ENCODE measurements at places on chromosomes 1 and 21.

DNA sequence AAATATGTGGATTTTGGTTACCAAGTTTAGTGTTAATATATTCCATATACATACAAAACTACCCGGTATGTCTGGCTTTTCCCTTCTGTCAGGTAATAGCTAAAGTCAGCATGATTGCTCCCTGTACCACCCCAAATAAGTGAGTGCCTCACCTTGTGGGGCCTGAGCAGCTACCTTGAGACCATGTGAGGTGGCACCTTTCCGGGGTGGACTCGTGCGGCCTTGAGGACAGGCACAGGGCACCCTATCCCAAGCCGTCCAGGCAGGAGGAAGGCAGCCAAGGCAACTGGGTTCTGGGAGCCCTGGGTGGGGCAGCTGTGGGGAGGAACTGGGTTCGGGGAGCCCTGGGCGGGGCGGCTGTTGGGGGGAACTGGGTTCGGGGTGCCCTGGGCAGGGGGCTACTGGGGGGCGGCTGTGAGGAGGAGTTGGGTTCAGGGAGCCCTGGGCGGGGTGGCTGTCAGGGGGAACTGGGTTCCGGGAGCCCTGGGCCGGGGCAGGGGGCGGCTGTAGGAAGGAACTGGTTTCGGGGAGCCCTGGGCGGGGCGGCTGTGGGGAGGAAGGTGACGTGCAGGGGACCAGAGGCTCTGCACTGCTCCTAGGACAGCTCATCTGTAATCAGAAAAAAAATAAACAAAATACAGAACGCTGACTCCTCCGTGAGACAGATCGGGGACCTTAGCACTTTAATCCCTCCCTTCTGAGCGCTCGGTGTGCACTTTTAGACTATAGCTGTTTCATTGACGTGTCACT, 63.3 kb downstream of the POFUT2 start:
- DNase-seq: no peak

DNA sequence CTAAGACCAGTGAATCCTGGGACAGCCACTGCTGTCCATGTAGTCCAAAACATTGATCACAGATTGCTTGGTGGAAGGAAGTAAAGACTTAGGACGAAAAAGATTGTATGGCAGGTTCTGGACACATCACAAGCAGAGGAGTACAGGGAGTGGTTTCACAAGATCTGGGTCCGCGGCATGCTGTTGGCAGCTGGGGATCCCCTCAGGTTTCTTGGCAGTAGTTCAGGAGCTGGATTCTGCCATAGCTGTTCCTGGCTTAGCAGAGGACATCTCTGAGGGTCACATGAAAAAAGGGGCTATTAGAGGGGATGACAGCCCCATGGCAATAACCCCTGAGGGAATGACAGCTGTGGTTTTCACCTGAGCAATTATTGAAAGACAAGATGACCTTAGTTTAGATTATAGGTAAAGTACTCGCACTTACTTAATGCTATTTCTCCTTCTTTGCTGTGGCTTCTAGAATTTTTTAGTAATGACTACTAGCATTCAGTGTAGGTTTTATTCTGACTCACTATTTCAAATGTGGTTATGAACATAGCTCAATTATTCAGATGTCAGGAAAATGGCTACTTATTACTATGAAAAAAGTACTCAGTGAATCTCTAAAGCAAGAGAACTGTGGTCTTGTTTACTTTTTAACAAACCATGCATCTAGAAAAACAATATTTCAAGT, 8.2 kb downstream of the KRTAP27-1 start:
- DNase-seq: no peak

DNA sequence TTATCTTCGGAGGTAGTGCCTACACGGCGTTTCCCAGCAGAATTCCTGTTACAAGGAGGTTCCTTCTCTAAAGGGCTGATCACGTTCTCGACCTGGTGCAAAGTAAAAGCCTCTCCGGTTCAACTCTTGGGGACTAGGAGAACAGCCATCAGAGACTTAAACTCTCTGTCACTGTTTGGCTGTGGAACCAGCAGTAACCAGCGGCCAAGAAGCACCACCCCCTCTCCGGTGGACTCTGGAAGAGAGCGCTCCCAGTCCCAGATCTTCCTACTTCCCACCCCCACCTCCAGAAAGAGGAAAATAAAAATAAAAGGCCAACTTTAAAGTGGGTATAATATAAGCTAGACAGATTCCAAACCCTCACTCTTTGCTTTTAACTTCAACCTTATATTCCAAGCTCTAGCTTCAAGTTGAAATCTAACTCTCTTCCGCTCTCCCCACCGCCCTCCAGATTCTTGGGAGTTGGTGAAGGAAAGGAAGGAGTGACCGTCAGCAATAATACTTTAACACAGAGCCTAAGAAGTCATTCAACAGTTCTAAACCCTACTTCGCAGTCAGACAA, 2.9 kb downstream of the BRINP3 start:
- no peak for DNase-seq

DNA sequence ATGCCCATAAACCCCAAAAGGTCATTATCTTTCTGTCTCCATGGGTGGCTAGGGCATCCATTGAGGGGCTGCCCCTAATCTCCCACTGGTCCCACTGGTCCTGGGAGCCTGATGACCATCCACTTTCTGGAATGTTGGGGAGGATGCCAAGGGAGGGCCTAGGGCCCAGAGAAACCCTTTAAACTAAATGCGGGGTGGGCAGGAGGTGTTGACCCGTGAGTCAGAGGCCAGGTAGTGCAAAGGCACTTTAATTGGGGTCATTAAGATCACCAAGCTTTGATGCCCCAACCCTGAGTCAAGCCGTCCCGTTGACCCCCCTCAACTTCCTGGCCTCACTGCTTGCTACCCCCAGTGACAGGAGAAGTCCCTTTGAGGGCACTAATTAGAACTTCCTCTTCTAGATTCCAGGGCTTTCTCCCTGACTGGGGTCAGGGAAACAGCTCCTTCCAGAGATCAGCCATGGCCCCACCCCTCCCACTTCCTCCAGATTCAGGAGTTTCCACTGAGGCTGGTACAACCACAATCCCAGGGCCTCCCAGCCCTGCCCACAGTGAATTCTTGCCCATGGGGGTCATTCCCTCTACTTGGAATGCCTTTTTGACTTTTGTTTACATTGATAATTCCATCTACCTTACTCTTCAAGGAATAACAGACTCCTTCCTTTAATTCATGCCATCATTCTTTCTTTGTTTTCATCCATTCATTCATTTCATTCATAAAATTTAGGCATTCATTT, 15.5 kb upstream of the SERINC2 start:
- no peak for DNase-seq

DNA sequence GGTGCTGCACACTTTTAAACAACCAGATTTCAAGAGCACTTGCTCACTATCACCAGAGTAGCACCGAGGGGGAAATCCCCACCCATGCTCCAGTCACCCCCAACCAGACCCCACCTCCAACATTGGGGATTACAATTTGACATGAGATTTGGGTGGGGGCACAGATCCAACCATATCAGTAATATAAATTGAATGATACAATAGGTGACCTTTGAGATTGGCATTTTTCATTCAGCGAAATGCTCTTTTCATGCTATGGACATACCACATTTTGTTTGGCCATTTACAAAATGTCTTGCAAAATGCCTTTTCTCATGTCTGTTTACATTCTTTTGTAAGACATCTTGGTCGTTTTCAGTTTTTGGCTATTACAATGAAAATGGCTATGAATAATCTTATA, 23.9 kb downstream of the RYR2 start:
- no peak for DNase-seq

GRCh38 chr1:93670141-93670540, 11.5 kb downstream of the BCAR3 start:
- peak; percentile 31 for DNase-seq

GRCh38 chr1:156383023-156383422, 14.0 kb downstream of the RHBG start:
- no peak for DNase-seq

GRCh38 chr1:17438318-17439249, 893 bp downstream of the RCC2 start:
- no peak for DNase-seq

GRCh38 chr1:36076979-36077573, 6.8 kb upstream of the TEKT2 start:
- DNase-seq: no peak
